ENCODE measurements at places on chromosomes 1 and 21.

- no peak for DNase-seq
Measured at GRCh38 chr1:180967558-180967957, 54.9 kb downstream of the KIAA1614 start.

- no peak for DNase-seq
Measured at GRCh38 chr1:94633051-94633450, 91.5 kb upstream of the F3 start.

DNA sequence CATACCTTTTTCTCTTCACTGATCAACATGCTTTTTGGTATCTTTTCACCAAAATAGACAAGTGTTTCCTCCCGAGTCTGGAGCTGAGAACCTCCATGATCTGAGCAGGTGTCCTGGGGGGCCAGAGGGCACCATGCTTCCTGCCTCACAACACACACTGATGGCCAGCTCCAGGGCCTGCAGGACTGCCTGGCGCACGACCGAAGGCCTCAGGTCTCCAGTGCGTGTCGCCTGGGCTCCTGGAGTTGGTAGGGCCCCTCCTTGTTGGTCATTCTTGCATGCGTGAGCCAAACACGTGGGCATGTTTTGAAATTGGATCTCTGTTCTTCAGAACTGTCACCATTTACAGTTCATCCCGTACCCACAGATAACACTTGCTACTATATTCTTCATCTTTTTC is 64.4 kb downstream of the SLC37A1 start:
- DNase-seq = no peak

DNA sequence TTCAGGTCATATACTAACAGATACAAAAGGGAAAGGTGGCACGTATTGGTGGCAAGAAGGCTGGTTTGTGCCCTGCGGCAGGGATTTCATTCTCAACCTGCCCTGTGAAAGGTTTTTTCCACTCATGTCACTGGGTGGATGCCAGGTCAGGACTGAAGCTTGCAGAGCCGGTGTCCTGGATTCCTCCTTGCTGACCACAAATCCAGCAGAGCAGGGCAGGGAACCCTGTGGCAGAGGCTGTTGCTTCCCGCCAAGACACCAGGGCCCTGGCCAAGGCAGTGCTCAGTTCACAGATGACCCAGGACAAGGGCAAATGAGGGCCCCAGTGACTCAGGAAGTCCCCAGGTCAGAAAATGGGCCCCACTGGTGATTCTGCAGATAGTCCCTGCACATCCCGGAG is 16.4 kb downstream of the BSND start:
- DNase-seq = no peak

- peak; percentile 56 for DNase-seq
Measured at GRCh38 chr1:234326497-234327366, 46.5 kb upstream of the COA6 start.

- no peak for DNase-seq
Measured at GRCh38 chr1:189769448-189769847, 708.2 kb downstream of the BRINP3 start.

DNA sequence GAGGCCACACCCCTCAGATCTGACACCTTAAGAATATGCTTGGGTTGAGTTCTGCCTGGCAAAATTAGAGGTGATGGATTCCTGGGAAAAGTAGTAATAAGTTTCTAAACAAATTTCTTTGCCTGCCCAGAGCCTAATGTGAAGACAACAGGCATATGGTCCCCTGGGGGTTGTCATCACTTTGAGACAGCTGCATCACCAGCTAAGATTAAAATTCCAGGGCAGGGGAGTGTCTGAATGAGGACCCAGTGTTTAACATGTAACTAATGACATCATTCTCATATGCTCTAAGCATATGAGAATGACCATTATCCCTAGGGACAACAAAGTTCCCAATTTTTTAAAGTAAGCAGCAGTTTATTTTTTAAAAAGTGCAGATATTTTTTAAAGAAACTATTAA is 432.2 kb downstream of the PCP4 start:
- DNase-seq = no peak

All from stimulated activated CD4-positive, alpha-beta T cell treated with anti-CD3 and anti-CD28 coated beads, Interleukin-4, amount 100 ng/mL, for 48 hours (primary cell).